ENCODE measurements at places on chromosomes 2 and 18.

DNA sequence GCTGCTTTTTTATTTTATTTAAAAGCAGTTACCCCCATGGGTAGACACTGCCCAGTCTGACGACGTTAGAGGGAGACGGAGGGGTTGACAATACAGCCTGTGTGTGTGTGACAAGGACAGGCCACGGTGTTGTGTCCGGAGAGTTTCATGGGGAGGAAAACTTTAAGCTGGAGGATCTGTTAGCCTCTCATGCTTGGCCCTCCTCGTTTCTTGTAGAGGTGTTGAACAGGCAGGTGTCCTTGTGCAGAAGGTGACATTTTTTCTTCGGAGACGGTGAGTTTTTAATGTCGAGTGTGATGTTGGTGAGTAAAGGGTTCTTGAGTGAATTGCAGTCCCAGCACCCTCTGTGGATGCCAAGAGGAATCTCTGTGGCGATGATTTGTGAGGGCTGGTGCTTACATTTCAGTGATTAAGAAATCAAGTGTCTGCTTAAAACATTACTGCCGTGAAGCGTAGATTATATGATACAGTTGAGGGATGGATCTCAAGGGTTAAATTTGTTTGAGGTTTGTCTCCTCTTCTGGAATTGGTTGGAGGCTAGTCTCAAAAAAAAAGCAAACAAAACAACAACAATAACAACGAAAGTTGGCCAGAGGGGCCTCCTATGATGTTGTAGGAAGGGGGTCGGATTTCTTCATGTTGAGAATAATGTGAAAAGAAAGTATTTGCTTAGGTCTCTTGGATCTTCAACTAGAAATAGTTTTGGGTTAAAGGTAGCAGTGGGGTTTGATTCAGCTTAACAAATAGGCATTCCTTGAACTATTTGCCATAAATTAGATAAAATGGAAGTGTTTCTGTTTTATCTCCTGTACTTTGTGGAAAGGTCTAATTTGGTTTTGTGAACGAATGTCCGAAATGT lies 1.6 kb downstream of the NCOA1 start:
- DNase-seq, result no peak

DNA sequence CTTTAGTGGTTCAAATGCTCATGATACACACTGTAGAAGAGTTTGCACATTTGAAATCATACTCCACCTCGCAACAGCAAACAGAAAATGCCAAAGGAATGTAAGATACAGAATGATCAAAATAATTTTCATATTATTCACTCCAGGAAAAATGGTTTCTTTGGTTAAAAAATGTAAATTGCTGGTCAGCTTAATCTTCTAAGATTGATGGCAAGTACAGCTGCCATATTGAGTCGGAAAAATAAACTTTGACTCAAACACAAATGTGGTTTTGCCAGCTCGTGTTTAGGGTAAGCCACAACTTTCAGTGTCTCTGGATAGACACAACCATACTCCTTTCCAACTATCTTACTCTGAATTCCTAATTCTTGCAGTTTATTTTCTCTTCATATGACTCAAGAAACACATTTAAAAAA lies 154.9 kb upstream of the SMIM21 start:
- no peak for DNase-seq

GRCh38 chr2:207418419-207418818 lies 111.3 kb upstream of the CREB1 start:
- no peak for DNase-seq

GRCh38 chr2:30046979-30047378 lies 99.8 kb upstream of the YPEL5 start:
- no peak for DNase-seq

- DNase-seq, result no peak
These were observed 148.7 kb upstream of the VRK2 start for GRCh38 chr2:57897920-57898319.

DNA sequence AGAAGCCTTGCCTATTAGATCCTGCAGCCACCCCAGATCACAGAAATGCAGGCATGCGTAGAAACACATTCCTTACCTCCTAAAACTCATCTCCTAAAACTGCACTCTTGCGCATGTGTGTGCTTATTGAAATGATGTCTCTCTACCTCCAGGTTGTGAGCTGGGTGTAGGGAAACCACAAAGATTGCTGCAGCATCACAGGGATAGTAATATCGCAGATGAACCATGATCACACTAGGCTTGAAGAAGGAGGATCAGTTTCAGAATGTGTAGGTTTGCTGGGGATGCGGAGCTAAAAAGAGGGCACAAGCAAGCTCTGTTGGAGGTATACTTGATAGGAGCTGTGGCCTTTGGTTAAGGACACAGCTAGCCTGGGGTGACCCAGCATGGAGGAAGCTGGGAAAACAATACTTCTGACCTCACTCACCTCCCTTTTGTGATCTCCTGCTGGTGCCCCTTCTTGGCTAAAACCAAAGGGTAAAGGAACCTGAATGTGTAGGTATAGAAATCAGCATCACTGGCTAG lies 118.8 kb downstream of the SETBP1 start:
- DNase-seq, result no peak

DNA sequence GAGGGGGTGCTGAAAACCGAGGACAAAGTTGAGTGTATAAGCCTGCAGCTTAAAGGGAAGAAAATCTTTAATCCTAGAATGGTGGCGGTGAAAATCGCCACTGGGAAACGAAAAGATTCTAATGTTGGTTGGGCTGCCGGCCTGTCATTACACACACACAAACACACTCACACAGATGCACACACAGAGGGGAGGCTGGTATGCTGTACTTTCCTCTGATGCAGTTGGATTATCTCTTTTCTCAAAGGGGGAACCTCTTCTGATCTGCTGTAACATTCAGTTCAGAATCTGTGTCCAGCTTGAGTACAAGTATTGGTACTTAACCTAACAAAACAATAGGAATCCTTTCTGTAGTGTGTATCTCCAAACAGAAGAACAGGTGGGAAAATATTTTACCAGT lies 39.0 kb downstream of the ANXA4 start:
- DNase-seq, result no peak
